ENCODE measurements at places on chromosomes 11 and 22.

DNA sequence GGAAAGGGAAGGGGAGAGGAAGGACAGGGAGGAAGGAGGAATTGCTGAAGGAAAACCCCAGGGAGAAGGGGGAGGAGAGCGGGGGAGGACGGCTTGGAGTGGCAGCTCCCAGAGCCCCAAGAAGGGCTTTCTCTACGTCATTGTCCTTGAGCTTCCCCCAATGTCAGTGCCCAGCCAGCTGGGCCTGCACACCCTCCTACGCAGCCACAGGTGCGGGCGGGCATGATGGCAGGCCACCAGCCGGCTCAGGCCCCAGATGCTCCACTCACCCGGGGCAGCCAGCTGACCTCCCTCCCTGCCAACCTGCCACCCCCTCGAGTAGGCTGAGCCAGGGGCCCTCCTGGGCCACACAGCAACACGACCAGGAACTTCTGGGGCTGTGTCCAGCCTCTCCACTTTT, 11.2 kb downstream of the SYT7 start:
- no peak for DNase-seq

GRCh38 chr11:47705721-47706120, 9.4 kb downstream of the AGBL2 start:
- no peak for DNase-seq

DNA sequence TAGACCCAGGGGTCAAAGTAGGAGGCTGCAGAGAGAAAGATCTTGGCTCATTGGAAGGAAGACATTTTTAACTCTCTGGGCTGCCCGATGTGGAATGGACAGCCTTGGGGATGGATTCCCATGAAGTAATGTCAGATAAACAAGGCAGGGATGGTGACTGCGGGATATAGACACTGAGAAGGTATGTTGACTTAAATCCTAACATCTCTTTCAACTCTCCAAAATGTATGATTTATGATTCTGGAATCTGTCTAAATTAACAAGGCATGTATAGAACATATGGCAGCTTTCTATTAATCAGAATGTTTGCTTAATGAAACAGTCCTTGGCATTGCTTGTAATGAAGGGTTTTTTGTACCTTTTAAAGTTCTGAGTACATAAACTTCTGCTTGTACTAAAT, 56.1 kb upstream of the VSTM5 start:
- DNase-seq, result no peak

GRCh38 chr11:9701799-9702198, 37.9 kb downstream of the SWAP70 start:
- DNase-seq, result no peak

- DNase-seq, result no peak
These were observed 243.4 kb upstream of the PLET1 start for GRCh38 chr11:112504056-112504455.

DNA sequence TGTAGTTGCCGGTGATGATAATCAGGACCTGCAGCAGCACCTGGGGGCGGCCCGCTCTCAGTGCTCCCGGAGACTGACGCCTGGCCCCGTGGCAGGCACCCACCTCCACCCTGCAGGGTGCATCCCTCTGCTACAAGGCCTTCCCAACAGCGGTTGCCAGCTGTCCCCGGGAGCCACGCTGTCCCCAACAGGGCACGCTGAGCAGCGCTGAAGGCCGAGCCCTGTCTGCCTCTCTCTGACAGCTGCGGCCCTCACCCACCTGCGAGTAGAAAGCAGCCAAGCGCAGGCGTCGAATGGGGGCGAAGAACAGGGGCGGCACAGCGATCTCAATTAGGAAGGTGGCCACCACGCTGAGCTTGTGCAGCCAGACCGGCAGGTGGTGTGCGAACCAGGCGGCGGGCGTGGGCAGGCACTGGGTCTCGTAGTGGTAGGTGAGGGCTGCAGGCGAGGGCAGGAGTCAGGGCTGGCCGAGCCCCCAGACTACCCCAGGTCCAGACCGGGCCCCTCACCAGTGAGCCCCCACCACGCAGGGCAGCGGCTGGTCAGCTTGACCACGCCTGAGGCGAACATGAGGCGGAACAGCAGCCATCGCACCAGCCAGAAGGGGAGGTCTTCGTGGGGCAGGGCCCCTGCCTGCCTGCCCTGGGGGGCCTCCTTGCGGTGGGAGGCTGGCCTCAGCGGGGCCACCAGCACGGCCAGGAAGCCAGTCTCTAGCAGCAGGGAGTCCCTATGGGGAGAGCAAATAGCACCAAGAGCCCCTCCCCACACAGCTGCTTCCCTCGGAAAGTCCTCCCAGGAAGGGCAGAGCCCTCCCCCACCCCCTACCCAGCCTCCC, 1.5 kb downstream of the LMF2 start:
- DNase-seq, result no peak

GRCh38 chr11:65917434-65918210, 1.2 kb downstream of the C11orf68 start:
- no peak for DNase-seq

DNA sequence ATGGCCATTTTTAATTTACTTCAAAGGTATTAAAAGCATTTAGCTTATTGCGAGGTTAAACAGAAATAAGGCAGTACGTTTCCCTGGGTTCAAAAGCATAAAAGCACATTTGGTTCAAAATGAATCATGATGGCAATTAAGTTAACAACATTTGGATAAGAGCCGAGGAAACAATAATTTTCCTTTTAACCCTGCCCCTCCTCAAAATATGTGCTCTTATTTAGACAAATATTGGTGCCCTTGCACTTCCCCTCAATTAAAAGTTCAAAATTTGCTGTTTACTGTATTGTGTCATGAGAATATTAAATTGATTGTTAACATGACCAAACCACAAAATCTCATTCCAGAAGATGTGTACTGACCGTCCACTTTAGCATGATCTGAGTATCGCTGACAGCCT, 48.7 kb downstream of the VSIG10L2 start:
- DNase-seq, result no peak

DNA sequence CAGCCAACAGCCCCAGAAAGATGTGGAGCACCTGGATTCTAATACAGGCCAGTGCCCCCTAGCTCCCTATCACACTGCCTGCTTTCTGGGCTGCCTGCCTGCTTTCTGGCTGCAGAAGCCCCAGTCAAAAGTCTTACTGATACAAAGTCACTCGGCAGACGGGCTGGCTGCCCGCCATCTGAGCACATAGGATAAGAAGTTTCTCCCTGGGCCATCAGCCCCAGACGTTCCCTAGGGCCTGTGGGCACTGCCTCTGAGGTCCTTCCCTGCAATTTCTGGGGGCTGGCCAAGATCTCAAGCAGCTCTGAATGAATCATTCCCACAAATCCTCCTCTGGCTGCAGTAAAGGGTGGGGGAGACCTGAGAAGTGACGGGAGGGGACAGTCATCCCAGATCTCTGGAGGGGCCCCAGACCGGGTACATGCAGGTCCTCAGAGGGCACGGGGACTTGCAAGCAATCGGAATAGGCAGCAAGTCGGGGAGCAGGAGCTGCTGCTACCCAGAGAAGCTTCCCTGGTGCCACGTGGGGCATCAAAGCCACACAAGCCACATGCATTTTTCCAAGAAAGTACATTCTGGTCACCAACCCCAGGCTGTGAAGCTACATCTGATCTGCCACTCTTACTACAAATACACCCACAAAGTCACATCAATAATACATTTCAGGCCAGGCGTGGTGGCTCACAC, 4.7 kb downstream of the TPST2 start:
- no peak for DNase-seq

DNA sequence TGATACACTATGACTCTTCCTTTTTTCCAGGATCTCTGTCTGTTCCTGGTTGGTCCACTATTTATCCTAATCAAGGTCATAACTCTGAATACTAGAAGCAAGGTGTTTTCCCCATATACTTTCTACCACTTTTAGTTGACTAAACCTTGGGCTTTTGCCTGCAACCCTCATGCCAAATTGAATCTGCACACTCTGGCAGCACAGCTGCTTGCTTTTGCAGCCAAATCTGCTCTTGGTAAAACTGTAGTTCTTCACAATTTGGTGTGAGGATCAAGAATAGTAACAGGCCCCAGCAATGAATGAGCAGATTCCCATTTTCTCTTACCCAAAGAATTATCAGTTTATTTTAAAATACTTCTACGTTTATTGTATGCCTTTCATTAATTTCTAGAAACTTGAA, 586.5 kb upstream of the CNTN5 start:
- no peak for DNase-seq

GRCh38 chr11:122741613-122742300, 86.2 kb downstream of the UBASH3B start:
- DNase-seq, result no peak

GRCh38 chr11:132881622-132882021, 650.7 kb downstream of the OPCML start:
- no peak for DNase-seq

GRCh38 chr11:62104816-62105653, 18.8 kb upstream of the INCENP start:
- peak; percentile 61 for DNase-seq
